ENCODE measurements at places on chromosomes 7 and 10.

DNA sequence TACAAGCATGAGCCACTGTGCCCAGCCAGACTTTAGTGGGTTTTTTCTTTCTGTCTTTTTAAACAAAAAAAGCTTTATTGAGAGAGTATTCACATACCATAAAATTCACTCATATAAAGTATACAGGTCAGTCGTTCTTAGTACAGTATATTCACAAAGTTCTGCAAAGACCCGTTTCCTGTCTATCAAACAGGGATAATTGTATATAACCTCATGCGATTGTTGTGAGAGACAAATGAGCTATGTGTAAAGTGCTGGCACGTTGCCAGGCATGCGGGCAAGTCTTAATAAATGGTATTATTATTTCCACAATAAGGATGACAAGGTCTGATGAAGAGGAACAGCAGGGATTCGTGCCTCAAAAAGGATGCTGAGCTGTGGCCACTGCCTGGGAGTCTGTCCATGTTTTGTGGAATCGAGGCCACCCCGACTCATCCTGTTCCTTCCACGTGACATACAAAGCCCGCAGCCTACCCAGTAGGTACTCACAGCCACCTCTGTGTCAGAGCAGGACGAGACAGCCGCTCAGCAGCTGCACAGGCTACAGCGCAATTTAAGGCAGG is 51.6 kb downstream of the SMKR1 start:
- DNase-seq = no peak

DNA sequence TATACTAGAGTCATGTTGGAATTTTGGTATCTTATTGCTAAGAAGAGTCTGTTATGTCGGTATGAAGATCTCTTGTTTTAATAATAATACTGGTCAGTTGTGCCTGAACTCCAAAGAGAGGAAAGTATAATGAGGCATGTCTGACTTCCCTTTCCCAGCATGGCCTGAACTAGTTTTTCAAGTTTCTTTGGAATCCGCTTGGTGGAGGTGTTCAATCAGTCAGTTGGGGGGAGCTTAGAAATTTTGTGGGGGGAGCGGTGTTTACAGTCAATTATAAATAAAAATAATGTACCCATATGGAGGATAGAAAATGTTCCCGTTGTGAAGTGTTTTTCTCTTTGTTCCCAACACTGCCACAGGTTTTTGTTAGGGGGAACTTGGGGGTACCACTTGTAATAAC is 1.5 kb upstream of the TRDMT1 start:
- no peak for DNase-seq

GRCh38 chr7:30180718-30181117 is 45.9 kb downstream of the MTURN start:
- no peak for DNase-seq

- no peak for DNase-seq
Measured at GRCh38 chr7:128217030-128217805, 23.9 kb upstream of the LEP start.

GRCh38 chr10:5679037-5679435 is 5.6 kb upstream of the TASOR2 start:
- DNase-seq = no peak

DNA sequence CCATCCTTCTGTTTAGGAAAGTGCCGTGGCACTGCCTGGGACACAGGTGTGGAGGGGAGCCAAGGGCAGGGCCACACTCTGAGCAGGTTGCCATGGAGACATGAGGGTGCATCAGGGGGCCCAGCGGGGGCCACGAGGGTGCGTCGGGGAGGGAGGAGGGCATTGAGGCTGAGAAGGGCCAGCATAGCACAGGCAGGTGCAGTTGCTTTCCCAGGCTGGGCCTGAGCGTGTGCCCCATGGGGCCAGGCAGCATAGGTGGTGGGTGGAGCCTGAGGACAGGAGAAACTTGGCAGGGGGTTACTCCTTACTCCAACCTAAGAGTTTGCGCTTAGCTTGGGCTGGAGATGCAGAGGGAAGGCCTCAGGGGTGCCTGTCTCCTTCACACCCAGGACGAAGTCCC is 15.2 kb downstream of the YKT6 start:
- no peak for DNase-seq

GRCh38 chr7:96040250-96040772 is 268.0 kb downstream of the DYNC1I1 start:
- no peak for DNase-seq

DNA sequence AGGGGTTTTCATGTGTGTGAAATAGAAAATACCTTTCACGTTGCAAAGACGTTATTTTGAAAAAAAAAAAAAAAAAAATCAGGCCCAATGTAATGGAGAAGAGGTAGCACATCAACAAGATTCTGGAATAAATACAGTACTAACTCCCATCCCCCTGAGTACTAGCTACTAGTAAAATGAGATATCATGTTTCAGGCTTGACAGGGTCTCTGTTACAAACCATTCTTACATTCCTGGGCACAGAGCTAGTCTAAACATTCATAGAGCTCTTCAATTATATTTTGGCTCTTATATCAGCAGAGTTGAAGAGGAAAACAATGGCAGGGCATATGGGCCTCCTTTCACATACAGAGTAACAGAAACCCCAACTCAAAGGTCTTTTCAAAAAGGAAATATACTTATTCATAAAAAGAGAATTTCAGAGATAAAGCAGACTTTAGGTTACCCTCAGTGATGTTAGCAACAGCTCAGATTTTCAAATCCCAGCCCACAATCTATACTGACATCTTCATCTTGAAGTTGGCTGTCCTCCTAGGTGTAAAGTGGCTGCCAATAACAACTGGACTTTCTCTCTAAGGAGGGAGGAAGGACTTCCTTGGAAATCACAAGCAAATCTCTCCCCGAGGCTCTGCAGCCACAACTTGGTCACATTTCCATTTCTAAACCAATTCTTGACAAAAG is 18.6 kb downstream of the C7orf33 start:
- DNase-seq = no peak

- DNase-seq = no peak
Measured at GRCh38 chr7:104482362-104483037, 154.1 kb downstream of the LHFPL3 start.

DNA sequence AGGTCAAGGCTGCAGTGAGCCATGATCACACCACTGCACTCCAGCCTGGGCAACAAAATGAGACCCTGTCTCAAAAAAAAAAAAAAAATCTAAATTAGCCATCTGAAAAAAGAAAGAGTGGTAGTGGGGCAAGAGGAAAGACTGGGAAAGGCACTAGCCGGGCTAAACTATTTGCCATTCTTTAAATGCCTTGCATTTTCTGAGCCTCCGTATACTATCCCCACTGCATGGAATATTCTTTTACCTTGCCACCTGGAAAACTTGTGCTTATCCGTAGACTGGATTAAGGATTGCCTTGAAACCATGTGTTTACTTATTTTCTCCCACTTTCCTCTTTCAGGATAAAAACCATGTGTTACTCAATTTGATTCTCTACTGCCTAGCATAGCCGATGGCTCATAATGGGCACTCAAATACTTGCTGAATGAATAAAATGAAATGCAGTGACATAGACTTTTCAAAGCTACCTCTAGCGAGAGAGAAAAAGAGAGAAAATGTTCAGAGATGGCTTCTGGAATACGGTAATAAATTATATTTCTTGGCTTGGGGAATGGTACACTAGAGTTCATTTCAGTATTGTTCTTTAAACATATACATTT is 30.6 kb downstream of the HYCC1 start:
- no peak for DNase-seq

DNA sequence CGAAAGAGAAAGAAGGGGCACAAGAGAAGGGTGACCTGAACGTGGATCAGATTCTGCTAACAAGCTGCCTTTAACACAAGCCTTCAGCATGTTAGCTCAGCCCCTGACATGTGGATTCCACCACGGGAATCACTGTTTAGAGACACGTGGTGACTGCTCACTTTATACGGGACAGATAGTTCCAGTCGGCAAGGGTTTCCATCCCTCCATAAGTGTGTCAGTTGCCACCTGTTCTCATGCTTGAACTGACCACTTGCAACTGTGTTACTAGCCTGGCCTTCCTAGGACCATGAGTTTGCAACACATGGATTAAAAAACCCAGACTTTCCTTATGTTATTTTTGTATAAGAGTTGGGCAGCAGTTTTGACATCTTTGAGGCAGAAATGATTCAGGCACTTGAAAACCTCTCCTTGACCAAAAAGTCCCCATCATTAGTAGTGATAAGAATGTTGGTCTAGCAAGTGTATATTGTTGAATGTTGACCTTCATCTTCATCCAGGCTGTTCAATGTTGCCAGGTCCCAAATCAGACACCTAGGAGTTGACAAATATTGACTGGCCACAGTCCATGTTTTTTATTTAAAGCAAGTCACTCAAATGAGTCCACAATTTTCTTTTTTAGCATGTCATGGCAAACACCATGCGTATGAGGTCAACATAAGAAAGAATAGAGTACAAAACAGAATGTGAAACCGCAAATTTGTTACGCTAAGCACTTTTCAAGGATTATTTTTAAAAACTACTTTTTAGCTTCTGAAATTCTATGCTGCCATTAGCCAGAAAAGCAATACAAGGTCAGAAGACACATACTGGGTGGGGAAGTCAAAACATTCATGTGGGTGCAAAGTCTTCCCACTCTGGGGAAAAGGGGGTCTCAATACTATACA is 101.6 kb downstream of the ABLIM1 start:
- no peak for DNase-seq

GRCh38 chr7:112896026-112896601 is 105.9 kb upstream of the TMEM168 start:
- no peak for DNase-seq

DNA sequence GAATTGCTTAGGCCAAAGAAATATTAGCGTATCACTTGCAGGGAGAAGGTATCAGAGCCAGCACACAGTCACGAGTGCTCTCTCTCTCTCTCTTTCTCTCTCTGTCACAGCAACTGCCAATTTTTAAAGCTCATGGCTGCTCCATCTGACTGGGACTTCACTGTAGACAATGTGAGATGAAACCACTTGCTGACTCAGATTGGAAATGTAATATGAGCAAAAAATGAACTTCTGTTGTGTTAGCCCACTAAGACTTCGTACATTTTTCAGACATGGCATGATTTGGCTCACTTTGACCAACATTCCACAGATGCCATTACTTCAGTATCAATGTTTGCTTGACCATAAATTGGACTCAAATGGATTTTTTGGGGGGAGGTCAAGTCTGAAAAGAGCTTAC is 68.1 kb downstream of the DGKB start:
- no peak for DNase-seq
